ENCODE measurements at places on chromosomes 2 and 18.

GRCh38 chr2:2188941-2189340, 142.1 kb downstream of the MYT1L start:
- no peak for DNase-seq

DNA sequence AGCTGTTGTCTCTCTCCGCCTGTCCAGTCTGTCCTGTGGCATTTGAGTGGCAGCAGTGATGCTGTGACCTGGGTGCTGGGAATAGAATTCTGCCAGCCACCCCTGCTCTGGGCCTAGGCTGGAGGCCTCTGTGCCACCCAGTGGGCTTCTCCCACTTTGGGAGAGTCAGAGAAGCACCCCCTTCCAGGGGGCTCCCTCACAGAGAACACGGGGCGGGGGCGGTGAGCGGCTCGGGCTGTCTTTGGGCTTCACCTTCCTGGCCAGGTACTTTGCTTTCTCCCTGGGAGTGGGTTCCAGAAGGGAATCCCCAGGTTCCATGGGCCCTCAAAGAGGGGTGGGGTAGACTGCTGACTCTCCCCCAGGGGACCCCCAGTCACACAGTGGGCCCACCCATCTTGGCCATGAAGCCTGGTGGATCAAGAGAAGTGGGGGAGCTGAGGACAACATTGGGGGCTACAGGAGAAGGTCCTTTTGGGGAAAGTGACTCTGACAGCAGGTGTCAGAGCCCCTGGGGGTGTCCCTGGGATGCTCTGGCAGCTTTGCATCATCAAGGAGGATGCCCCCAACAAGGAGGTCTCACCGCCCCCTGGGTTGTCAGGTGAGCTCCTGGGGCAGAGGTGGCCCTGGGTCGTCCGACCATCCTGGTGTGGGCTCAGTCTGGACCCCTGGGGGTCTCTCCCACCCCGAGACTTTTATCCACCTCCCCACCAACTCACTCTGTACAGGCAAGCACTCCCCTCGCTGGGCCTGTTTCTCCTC, 18.8 kb upstream of the BOK start:
- DNase-seq: no peak

DNA sequence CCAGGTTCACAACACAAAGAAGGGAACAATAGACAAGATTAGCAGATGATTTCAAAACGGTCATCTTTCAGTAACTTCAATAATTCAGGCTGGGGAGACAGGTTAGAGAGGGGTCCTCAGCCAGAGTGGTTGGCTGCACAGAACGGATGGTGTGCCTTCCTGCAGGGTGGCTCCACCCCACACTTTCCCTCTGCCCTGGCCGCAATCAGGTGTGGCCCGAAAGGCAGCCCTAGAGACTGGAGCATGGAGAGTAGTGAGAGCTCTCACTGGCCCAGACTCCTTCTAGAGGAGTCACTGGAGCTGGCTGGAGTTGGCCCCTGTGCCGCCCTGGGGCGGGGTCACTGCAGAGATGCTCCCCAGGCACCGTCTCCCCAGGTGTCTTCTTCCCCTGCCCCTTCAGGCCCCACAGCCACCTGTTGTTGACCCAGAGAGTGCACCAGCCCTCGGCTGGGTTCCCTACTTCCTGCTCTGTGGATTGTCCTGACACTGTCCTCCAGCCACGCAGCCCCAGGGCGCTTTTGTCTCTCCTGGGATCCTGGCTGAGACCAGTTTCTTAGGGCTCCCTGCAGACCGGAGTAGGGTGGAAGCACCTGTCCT, 126.8 kb downstream of the PXDN start:
- DNase-seq: no peak

GRCh38 chr2:13607139-13607538, 890.4 kb downstream of the TRIB2 start:
- DNase-seq: no peak
